ENCODE measurements at places on chromosomes 3 and 15. TPM values are rescaled to one million over a fixed set of nuclear protein-coding genes. Genes with fewer than 3 reads are reported as not detected.

PLA2G4D gene
- total RNA-seq: under 0.01 TPM

GTF2A2 gene
- total RNA-seq: 45.8 TPM

TTLL13 gene
- total RNA-seq: not detected

EXD1 gene
- total RNA-seq: not detected

APOD gene
- total RNA-seq: 1.4 TPM

OR5K2 gene
- not detected for total RNA-seq

CACNA1D gene
- total RNA-seq: 0.19 TPM

Measured in regular cardiac myocyte (primary cell).